ENCODE measurements at places on chromosomes 5 and 9.

DNA sequence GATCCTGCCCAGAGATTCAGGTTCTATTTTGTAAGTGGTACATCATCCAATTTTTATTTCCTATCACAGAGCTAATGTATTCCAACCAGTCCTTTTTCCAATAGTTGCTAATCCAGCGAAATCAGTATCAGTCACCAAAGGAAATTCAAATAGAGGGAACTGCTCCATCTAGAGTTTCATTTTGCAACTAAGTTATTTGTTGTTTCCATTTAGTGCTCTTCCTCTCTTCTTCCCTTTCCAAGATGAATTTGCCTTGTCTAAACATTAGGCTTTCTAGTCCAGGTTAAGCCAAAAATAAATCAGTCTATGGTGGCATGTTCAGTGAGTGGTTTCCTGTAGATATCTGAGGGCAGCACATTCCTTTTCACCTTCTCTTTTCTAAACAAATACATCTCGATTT, 79.8 kb upstream of the SPATA31D4 start:
- no peak for DNase-seq

- no peak for DNase-seq
Measured at GRCh38 chr9:95611354-95611753, 94.6 kb upstream of the PTCH1 start.

GRCh38 chr5:39249564-39250274, 30.4 kb upstream of the FYB1 start:
- no peak for DNase-seq

GRCh38 chr5:168316139-168316578, 24.7 kb downstream of the WWC1 start:
- no peak for DNase-seq

DNA sequence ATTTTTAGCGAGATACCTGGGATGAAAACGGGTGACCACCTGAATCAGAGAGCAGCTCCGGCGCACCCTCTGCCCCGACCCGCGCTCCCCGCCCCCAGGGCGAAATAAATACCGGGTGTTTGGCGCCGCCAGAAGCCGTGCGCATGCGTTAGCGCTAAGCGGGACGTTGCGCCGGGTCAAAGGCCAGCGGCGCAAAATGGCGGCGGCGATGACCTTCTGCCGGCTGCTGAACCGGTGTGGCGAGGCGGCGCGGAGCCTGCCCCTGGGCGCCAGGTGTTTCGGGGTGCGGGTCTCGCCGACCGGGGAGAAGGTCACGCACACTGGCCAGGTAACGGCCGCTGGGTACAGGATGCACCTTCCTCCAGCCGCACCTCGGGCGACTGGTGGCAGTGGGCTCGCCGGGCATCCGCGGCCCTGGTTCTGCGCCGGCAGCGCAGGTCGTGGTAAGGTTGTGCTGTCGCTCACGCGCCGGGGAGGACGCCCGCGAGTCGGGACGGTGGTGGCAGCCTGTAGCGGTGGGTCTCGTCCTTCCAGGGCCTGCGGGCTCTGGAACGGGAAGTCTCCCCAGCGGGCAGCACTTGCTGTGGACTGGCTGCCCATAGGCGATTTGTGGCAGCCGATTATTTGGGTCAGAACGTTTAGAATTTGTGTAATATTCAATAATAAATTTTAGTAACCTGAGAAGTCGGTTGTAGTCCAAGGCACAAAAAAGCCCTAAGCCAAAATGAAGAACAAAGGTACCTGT, at the start of gene NDUFS6:
Gene NDUFS6, plus strand, starts transcription at position 186 of the 745 bp plus-strand sequence. Its CDS starts 11 bp downstream, at position 197.
- peak; percentile 83 for DNase-seq

DNA sequence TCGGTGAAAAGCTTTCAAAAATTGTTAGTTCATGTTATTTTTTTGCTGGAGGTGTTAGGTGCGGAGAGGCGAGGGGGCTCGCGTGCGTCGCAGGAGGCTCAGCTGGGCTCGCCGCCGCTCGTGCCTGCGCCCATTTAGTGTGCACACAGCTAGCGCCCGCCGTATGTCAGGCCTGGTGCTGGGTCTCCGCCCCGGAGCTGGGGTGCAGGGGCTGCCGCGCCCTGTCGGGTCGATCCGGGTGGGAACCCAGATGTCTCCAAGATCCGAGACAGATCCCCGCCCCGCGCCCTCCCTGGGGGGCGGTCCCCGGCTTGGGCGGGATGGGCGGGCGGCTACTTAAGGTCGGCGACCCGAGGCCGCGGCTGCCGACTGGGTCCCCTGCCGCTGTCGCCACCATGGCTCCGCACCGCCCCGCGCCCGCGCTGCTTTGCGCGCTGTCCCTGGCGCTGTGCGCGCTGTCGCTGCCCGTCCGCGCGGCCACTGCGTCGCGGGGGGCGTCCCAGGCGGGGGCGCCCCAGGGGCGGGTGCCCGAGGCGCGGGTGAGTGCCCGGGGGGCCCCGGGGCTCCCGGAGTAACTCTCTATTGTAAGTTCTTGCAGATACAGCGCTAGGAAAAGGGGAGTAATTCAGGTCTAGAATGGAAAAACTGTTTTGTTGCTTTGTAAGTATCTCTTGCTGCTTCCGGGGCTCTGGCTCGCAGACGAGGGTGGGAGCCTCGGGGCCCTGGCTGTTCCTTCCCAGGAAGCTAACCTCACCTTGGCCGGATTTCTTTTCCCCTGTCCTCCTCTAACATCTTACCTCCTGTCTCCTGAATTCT, 31.7 kb downstream of the GSN start:
- DNase-seq, result no peak

DNA sequence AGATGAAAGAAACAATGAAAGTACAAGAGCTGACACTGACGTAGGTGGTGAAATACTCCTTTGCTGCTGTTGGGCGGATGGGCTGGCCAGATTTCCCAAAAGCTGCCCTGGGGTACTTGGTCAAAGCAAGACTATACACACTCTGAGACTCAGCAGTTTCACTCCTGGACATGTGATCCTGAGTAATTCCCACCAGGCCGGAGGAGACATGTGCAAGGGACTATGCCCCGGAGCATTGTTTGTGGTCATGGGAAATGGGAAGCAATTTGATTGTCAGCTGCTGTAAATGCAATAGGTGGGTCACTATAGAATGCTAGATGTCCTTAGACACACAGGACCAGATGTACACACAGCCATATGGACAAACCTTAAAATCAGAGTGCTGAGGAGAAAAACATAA, 116.1 kb downstream of the DCP2 start:
- no peak for DNase-seq

- DNase-seq, result peak; percentile 69
Measured at GRCh38 chr9:36407122-36407723, 7.2 kb upstream of the RNF38 start.

- DNase-seq, result no peak
Measured at GRCh38 chr9:33378121-33378795, 24.1 kb downstream of the AQP7 start.

GRCh38 chr5:172383191-172383802, 71.0 kb downstream of the SH3PXD2B start:
- DNase-seq, result no peak

DNA sequence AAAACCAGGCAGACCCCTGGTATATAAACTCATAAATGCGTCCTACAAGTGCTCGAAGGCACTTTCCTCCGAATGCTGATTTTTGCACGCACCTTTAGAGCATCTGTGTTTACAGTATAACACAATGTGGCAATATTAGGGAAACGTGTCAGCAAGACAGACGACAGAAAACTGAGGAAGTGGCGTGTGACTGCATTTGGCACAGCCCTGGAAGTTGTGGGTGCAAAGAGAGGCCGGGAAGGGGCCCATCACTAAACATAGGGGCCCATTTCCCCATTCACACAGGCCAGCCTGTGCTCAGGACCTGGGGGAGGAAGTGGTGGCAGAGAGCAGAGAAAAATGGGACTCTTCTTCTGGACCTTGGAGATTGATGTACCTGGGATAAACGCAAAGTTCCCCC, 48.2 kb downstream of the RASGEF1C start:
- no peak for DNase-seq

GRCh38 chr5:133753856-133754255, 141.5 kb upstream of the FSTL4 start:
- no peak for DNase-seq
